ENCODE measurements at places on chromosomes 1 and 21.

- DNase-seq: no peak
These were observed 1.1 kb downstream of the SYNC start for GRCh38 chr1:32701421-32701911.

GRCh38 chr1:183284086-183284485 is 98.0 kb downstream of the LAMC2 start:
- DNase-seq: no peak

- no peak for DNase-seq
These were observed 19.9 kb upstream of the LHX4 start for GRCh38 chr1:180210008-180210620.

- DNase-seq: no peak
These were observed 1574.2 kb downstream of the PLA2G4A start for GRCh38 chr1:188402986-188403385.

DNA sequence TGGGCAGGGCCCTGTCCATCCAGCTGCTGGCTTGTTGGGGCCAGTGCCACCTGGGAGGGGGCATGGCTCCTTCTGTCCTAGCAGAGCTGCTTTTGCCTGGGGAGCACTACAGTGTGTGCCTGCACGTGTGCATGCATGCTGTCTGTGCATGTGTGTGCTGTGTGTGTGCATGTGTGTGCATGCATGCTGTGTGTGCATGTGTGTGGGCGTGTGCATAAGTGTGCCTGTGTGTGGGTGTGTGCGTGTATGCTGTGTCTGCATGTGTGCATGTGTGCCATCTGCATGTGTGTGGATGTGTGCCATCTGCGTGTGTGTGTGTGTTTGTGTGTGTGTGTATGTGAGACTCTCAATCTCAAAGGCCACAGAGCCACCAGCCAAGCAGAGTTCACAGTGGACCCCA is 8.3 kb upstream of the PRKCZ start:
- DNase-seq: no peak

- DNase-seq: no peak
These were observed 502.5 kb upstream of the ADGRL2 start for GRCh38 chr1:81298266-81298665.

DNA sequence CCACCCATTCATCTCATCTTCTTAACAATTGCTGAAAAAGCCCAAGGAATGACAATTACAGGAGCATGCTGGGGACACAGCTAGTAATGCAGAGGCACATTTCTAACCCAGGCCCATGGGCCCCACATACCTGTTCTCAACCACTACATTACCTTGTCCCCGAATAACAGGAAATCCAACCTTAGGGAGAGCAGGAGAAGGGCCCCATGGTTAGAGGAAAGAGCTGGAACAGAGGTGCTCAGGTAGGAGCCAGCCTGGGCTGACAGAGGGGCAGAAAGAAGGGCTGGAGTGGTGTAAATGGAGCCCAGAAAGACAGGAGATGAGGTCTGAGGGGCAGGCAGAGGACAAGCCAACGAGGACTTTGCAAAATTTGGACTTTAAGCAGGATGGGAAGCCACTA is 11.4 kb upstream of the S100A8 start:
- DNase-seq: no peak

DNA sequence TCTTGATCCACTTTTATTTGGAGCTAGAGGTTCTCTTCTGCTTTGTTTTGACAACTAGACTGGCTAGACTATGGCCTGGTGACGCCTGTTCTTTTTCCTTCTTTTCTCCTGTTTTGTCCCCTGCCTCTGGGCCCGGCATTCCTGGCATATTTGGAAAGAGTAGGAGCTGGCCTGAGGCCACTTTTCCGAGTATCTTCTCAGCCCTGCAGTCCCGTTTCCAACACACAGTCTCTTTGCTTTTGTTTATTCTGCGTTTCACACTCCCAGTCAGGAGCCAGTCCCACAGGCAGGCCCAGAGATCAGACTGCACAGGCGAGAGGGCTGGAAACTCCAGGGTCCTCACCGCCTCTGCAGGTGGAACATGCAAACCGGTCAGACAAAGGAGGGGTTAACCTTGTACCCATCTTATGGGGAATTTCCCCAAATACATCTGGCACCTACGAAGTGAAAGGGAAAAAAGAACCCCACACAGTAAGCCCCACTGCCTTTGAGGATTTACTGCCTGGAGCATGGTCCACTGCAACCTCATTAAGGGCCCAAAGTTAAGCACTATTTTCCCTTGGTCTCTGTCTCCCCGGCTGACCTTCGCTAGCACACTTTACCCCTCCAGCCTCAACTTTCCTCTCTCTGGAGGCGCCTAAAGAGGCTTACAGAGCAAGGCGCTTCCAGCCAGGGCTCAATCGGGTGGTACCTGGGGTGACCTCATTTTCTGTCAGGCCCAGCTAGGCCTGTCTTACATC is 141.1 kb downstream of the TOMM20 start:
- DNase-seq: no peak

GRCh38 chr1:96565546-96565945 is 156.0 kb upstream of the PTBP2 start:
- no peak for DNase-seq

DNA sequence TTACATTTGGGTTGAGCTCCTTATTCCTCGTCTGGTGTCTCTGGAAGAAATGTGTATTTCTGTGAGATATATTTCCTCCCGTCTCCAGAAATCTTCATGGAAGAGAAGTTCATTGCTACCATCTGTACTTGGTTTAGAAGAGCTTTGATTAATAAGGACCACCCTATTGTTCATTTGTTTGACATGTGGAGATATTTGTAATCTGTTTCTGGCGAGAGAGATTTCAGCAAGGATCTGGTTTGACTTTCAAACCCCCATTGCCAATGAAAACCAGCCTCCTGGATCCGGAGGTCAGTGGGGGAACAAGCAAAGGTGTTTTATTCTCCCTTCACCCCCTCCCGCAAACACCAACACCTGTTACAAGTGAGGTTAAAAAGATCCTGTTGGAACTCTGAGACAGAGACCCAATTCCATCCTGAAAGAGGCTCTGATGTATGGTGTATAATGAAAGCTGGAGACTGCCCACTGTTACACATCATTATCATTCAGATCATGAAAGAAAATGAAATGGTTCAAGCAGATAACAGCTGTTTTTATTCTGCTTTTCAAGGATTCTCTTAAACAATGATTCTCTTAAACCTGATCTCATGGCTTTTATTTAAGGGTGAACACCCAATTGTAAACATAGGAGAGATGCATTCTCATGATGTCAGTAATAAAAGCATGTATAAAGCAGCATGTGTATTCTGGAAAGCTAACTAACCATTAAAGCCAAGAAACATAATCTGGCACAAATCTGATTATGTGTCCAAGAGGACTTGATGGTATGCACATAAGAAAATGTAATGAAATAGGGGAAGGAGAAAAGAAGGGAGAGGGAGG is 393.5 kb upstream of the ADGRL2 start:
- DNase-seq: no peak

GRCh38 chr1:117735045-117735992 is 129.5 kb downstream of the TENT5C start:
- DNase-seq: no peak

DNA sequence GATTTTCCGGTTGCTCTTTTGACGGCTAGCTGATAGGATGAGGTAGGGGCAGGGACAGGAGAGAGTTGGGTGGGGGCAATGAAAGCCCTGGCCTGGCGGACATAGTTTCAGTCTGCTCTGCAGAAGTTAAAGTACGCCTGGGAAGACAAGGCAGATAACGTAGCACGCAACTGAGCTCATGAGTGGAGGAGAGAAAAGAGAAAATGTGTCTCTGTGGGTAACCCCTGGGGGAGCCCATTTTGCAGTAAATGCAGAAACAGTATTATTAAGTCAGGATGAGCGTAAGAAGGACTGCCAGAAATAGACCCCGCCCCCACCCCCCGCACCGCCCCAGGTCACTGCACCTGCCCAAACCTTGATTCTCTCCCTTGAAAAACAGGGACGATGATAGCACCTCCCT is 51.7 kb upstream of the TARBP1 start:
- DNase-seq: no peak

GRCh38 chr1:203744075-203744972 is 20.7 kb upstream of the LAX1 start:
- no peak for DNase-seq

- DNase-seq: no peak
These were observed 37.9 kb downstream of the MFSD2A start for GRCh38 chr1:39992888-39993287.

DNA sequence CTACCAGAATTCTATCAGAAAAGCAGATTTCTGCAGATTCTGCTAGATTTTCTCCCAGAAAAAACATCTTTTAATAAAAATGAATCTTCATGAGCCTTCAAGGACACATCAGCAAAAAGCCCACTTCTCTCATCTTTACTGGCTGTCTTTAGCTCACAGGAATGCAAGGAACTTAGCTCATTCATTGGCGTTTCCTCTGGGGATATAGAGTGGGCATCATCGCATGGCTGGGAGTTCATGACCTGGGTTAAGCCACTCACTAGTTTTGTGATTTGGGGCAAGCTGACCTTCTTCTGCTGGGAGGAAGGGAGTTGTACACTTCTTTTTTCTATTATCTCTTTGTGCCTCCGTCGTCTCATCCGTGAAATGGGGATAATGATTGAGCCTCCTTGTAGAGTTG is 149.7 kb downstream of the KAZN start:
- no peak for DNase-seq

DNA sequence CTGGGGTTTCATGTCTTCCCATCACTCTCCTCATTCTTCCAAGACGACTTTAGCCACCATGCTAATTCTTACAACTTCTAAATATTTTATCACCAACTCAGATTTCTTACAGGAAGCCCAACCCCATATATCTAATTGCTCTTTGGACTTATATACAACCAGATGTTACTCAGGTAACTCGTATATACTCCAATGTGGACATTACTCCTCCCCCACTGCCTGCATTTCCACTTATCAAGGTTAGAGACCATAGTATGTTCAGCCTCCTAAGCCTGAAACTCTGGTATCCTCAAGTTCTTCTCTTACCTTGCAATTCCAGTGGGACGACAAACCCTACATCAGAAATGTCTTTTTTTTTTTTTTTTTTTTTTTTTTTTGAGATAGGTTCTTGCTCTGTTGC is 2.7 kb upstream of the RCC1 start:
- no peak for DNase-seq

DNA sequence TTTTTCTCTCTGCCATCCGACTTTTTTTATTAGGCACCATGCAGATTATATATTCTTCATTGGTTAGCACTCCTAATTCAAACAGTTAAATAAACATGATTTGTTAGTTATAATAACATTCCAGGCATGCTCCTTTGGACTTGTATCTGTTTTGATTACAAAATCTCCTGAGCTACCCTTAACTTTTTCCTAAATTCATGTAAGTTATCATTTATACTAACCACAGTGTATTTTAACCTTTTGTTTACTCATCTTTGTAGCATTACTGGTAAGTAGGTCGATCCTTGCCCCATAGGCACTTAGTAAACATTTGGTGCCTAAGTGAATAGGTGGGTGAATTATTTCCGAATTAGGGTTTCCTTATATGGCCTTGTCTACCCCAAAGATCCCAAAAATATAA is 43.8 kb downstream of the MIER1 start:
- no peak for DNase-seq

DNA sequence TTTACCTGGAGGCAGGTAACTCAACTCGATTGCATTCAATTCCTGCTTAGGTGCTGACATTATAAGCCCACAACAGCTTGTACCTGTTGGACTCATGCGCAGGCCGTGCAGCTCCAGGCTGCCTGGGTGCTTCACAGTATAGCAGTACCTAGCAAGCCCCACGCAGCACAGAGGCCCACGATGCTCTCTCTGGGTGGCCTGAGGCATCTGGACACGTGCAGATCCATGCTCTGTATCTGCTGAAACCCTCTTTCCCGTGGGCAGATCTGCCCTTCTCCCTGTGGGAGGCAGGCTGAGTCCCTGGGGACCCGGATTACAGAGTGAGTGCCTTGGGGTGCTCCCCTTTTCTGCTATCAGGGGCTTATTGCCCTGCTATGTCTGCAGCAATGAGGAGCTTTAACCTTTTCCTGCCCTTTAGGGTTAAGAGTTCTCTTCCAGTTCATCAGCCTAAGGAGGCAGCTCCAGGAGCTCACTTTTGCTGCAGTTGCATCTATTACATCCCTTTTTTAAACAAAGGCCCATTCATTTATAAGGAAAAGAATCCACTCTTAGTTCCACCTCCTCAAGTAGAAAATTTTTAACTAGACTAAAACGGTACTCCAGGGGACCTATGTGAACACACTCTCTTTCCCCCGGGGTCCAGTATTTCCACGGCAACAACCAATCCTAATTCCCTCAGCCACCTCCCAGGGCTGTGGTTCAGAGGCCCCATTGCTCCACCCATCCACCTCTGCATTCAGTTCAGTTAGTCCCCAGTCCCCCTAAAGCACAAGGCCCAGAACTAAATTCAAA is 19.3 kb downstream of the ITPKB start:
- DNase-seq: no peak

DNA sequence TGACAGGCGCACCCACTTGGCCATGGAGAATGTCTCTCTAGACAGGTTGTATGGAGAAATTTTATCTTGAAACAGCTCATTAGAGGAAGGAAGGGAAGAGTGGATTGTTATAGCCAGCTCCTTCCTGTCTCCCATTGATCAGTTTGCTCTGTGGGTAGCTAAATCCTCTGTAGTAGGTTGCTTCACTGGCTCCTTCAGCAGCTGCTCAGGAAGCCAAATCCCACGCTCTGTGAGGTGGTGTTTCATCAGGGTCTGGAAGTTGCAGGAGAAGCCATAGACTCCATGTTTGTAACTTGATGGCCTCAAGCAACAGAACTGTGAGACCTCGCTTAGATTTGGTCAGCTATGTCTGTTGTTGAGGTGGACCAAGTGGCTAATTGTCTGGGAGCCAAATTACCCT is 6.8 kb upstream of the NFYC start:
- no peak for DNase-seq

- no peak for DNase-seq
These were observed 553.9 kb downstream of the DPYD start for GRCh38 chr1:97366984-97367383.

GRCh38 chr21:33857846-33858666 is 57.5 kb downstream of the ATP5PO start:
- no peak for DNase-seq

DNA sequence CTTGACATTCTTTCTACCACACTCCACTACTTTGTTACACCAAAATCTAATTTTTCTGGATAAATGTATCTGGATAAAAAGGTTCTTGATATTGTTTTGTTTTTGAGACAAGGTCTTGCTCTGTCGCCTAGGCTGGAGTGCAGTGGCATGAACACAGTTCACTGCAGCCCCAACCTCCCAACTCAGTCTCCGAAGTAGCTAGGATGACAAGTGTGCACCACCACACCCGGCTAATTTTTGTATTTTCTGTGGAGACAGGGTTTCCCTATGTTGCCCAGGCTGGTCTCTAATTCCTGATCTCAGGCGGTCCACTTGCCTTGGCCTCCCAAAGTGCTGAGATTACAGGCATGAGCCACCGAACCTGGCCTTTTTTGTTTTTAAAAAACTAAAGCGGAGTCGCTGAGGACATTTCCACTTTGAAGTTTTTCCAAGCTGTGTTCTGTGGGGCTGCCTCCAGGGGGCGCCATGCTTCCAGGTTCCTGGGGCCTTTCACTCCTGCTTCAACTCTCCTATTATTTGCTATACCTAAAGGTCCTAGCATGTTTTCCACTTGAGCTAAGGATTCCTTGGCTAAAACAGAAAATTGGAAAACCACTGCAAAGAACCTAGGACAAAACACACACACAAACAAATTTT is 14.1 kb upstream of the NCMAP start:
- DNase-seq: peak; percentile 59

GRCh38 chr1:211735208-211736170 is 60.1 kb upstream of the NEK2 start:
- no peak for DNase-seq

GRCh38 chr1:8495928-8496401 is 178.1 kb downstream of the SLC45A1 start:
- peak; percentile 76 for DNase-seq

GRCh38 chr1:18351735-18352134 is 129.0 kb upstream of the KLHDC7A start:
- DNase-seq: no peak

Measured in activated CD8-positive, alpha-beta memory T cell treated with anti-CD3 and anti-CD28 coated beads for 24 hours (primary cell).